ENCODE measurements at places on chromosomes 7 and 10.
A peak's percentile ranks its signal among the peaks of the same experiment; 100 is the strongest.

DNA sequence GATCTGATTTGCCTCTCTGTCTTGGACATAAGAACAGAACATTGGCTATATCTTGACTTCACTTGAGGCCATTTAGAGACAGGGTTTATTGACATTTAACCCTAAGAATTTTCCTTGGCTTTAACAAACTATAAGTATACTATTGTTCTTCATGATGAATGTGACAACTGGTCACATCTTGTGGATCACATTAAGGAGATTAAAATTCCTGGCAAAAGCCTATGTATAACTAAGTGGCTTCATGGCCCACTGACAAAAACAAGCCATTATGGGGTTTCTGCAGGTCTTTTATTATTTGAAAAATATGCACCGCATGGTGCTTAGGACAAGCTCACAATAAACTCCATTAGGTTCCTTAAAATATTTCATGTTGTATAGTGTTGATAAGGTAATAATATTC lies 54.8 kb downstream of the THNSL1 start:
- DNase-seq: no peak

DNA sequence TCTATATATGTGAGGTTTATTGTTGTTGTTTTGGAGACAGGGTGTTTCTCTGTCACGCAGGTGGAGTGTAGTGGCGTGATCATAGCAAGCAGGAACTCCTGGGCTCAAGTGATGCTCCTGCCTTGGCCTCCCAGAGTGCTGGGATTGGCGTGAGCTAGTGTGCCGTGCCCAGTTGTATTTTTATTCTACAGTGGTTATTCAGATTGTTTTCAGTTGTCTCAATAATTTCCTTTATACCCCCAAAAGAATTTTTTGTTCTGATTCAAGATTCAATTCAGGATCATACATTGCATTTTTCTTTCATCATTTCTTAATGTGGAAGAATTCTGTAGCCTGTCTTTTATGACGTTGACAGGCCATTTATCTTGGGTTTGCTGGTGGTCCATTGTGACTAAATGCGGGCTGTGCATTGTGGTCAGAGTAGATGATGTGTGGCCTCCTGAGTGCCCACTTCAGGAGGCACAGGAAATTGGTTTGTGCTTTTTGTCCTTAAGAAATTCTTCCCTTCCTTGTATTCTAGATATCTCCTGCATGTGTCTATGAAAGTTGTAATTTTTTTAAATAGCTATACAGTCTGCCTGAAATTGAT lies 22.9 kb downstream of the RBM33 start:
- no peak for DNase-seq

DNA sequence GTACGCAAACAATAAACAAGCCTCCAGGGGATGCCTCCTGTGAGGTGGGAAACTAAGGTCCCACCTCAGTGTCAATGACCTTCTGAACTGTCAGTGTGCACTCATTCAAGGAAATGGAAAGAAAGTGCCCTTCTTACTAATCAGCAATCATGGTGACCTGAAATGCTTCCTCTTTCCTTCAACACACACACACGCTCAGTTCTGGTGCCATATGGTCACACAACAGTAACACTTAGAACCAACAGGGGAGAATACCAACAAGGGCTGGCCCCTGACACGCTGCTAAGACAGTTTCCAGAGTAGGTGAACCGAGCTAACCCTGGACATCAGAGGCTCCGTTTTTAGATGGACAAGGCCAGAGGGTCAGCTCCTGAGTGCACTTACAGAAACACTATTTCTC lies 42.1 kb upstream of the EFCAB10 start:
- DNase-seq: no peak

GRCh38 chr10:110209454-110209925 lies 2.1 kb downstream of the MXI1 start:
- DNase-seq: peak; percentile 47

GRCh38 chr7:118245267-118246040 lies 20.9 kb downstream of the ANKRD7 start:
- DNase-seq: no peak

DNA sequence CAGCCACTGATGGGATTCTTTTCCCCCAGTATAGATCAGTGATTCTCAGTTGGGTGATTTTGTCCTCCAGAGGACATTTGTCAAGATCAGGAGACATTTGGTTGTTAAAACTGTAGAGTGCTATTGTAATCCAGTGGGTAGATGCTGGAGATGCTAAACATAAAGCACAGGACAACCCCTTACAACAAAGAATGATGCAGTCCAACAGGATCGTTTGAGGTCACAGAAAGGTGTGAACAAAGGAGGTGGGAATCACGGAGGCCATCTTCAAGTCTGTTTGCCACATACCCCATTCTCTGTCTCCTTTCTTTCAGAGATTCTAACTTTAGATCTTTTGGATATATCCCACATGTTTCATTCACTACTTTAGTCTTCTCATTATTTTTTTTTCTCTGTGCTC lies 69.0 kb downstream of the HELLS start:
- DNase-seq: no peak

- no peak for DNase-seq
These were observed 69.5 kb downstream of the STEAP1B start for GRCh38 chr7:22430457-22430856.

DNA sequence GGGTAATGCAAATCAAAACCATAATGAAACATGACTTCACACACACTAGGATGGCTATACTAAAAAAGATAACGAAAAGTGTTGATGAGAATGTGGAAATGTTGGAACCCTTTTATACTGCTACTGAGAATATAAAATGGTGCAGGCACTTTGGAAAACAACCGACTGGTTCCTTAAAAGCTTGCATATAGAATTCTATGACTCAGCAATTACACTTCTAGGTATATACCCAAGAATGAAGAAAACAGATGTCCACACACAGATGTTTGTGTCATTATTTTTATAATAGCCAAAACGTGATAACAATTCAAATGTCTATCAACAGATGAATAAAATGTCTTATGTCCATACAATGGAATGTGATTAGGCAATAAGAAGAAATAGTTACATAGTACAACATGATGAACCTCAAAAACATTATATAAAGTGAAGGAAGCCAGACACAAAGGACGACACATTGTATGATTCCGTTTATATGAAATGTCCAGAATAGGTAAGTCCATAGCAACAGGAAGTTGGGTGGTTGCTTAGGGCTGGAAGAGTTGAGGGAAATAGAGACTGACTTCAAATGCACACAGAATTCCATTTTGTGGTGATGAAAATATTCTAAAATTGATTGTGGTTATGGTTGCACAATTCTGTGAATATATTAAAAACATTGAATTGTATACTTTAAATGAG lies 148.3 kb upstream of the PHYHIPL start:
- no peak for DNase-seq

DNA sequence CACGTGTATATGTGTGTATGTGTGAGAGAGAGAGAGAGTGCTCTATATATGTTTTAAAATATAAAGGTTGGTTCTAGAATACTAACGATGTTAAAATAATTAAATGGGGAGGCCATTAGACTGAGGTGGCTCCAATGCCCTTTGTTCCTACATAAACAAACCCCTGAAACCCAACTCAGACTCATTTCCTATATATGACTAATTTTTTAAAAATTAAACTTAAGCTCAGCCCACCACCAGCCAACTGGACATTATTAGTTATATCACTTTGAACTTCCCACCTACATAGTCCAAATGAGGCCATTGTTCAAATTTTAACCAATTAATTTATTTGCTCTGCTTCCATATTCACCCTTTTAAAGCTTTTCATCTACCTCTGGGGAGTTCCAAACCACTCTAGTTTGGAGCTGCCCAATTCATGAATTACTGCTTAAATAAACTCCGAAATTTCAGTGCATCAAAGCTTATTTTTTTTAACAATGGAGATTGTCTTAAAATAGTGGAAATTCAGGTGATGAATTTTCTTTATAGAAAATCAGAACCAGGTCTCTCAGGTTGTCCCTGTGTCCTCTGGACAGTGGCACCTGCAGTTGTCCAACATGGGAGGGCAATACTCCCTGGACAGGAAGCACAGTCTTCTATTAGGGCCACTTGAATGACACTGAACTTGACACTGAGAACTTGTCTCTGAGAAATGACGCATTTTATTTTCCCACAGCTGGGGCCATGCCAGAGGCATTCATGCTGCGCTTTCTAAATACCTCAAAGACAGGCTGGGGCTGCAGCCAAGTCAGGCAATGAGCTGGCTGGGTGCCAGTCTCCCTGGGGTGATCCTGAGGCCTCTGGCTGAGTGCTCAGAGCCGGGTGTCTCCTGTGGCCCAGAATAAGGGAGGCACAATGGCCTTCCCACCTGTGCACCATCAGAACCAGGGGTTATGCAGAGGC lies 109.5 kb upstream of the TMEM72 start:
- DNase-seq: no peak

DNA sequence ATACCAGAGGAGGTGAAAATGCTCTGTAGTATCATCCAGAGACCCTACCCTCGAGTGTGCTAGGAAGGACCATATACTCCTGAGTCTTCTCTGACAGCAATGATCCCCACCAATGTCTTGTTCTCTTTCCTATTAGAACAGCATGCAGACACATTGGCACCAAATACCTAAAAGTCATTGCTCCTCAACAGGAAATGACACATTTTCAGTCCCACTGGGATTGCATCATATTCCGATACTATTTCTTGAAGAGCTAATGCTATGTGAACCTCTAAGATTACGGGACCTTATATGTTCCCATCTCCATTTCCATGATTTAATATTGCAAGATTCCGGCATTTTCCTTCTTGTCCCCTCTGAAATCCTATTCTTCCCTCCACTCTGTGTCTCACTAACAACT lies 177.4 kb downstream of the NRP1 start:
- no peak for DNase-seq

GRCh38 chr10:73653195-73653594 lies 2.6 kb downstream of the SYNPO2L start:
- no peak for DNase-seq

DNA sequence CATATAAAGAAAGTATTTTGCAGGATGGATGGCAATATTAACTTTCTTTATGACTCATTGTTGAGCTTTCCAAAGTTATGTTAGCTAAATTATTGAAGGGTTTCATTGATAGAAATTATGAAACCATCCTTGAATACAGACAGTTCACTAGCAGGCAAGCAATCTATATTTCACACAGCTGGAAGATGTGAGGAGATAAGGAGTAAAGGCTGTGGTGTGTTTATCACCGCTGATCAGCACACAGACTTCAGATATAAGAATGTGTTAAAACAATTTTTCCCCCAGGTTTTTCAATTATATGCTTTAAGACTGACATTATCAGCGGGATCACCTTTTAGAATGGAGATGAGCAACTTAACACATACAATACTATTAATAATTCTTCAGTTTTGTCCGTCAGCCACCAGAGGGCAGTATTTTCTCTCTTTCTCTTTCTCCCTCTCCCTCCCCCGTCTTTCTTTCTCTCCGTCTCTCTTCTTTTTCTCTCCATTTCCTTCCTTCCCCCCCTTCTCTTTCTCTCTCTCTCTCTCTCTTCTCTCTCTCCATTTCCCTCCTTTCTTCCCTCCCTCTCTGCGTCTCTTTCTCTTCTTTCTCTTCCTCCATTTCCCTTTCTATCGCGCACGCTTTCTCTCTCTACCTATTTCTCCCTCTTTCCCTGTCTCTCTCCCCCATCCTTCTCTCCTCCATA lies 62.9 kb upstream of the FAM171A1 start:
- DNase-seq: no peak

GRCh38 chr10:37488792-37489657 lies 363.6 kb downstream of the ANKRD30A start:
- DNase-seq: no peak

DNA sequence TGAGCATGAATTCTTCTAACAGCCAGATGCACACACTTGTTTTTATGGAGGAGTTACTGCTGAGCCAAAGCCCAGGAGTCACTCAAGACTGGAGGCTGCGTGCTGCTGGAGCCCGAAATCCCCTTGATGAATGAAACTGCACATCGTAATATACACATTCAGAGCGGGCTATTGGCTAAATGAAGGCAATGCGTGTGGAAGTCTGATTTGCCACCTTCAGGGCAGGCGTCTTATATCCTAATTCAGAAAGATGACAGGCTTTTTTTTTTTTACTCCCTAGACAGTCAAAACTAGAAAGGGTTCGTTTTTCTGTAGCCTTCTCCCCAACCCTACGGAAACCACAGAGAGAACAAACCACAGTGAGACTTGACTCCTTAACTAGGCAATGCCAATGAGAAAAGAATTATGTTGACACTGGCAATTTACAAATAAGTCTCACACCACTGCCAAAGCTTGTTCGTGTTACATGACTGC lies 227.2 kb upstream of the KLF14 start:
- DNase-seq: peak; percentile 59

- no peak for DNase-seq
These were observed 99.4 kb upstream of the CTTNBP2 start for GRCh38 chr7:117972606-117973005.

DNA sequence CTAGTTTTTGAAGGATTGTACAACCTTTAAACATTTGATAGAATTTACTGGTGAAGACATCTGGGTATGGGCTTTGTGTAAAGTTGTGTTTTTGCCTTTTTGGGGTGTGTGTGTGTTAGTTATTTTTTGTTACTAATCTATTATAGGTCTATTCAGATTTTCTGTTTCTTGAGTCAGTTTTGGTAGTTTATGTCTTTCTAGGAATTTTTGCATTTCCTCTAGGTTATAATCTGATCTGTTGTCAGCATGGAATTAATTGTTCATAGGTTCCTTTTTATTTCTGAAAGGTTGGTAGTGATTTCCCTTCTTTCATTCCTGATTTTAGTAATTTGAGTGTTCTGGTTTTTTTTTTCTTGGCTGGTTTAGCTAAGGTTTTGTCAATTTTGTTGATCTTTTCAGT lies 17.7 kb downstream of the SEPTIN7 start:
- DNase-seq: no peak

DNA sequence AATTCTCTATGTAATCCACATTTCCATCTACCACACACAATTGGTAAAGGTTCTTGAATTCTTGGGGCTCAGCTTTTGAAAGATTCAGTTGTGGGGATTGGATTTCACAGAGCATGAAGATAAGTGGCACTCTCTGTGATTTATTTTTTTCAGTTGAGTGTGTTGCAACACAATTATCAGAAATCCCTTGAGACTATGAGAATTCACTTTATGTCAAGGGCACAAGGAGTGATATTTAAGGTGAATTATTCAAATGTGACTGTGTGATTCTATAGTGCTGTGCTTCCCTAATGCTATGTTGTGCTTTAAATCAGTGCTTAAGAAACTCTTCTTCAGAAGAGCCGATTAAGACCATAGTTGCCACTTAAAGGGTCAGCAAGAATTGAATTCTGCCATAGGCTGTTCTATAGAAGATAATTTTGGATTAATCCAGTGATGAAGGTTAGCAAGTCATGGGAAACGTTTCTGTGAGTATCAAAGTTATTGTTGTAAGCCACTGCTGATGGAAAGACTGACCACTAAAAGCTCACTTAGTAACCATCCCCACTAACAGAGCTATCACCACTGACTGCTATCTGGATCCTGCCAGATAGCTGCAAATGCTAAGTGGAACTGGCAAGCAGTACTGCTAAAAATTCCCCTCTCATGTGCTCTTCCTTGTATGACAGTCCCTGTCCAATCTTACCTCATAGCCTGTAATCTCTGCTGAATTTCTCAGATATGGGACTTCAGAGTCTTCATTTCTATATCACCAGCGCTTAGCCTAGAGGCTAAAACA lies 134.0 kb upstream of the SEMA3D start:
- no peak for DNase-seq

GRCh38 chr10:6181249-6181648 lies 21.5 kb upstream of the PFKFB3 start:
- no peak for DNase-seq
